Activated naive CD4-positive, alpha-beta T cell (primary cell): ENCODE measurements at places on chromosomes 7 and 10.

DNA sequence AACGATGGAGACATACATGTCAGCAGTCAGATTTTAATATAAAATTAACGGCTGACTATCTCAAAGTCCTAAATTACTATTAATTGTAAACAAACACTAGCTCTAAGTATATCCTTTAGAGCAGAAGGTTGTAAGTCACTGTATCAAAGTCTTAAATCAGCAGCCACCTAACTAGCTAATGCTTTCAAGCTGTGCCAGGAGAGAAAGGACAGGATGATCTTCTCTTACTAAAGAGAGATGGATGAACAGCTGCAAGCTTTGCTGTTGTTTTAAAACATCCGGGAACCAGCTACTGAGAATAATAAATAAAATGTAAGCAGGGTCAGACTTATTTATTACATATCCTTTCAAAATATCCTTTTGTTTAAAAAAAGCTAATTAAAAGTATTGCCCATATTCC, 24.0 kb upstream of the ABLIM1 start:
- no peak for DNase-seq

DNA sequence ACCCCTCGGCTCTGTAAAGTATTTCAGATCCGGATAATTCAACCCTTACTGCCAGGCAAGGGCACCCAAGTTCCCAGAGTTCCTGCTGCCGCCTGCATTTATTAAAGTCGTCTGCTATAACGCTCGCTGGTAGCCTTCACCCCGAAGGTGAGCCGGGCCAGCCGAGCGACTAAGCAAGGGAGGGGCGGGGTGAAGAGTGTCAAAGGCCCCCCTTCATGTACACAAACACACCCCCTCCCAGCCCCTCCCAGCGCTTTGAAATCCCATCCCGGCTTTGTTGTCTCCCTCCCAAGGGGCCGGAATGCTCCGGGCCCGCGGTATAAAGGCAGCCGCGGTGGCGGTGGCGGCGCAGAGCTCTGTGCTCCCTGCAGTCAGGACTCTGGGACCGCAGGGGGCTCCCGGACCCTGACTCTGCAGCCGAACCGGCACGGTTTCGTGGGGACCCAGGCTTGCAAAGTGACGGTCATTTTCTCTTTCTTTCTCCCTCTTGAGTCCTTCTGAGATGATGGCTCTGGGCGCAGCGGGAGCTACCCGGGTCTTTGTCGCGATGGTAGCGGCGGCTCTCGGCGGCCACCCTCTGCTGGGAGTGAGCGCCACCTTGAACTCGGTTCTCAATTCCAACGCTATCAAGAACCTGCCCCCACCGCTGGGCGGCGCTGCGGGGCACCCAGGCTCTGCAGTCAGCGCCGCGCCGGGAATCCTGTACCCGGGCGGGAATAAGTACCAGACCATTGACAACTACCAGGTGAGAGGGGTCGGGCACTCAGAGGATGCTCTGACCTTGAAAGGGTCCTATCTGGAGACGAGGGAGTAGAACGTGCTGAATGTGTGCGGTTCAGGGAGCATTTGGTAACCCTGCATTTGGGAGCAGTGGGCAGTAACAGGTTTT, at the start of gene DKK1:
TSS of gene DKK1 (plus strand) at position 349 of the 889 bp plus-strand sequence. CDS start at position 503, 154 bp downstream.
- DNase-seq, result no peak

DNA sequence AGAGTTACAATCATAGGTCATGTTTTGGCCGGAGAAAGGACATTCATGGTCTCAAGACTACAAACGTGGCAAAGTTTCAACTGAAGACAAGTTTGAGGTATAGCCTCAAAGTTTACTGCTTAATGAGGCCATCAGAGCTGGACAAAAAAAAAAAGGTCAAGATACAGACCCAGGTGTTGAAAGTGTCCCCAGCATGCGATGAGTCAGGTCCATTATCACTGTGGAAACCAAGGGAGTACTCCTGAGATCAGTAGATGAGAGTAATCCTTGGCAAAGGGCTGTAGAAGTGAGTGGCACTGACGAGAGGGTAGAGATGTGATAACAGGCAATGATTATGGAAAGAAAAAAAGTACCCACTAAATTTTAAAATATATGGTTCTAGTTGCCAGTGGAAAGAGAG, 80.1 kb upstream of the LRRN3 start:
- no peak for DNase-seq

DNA sequence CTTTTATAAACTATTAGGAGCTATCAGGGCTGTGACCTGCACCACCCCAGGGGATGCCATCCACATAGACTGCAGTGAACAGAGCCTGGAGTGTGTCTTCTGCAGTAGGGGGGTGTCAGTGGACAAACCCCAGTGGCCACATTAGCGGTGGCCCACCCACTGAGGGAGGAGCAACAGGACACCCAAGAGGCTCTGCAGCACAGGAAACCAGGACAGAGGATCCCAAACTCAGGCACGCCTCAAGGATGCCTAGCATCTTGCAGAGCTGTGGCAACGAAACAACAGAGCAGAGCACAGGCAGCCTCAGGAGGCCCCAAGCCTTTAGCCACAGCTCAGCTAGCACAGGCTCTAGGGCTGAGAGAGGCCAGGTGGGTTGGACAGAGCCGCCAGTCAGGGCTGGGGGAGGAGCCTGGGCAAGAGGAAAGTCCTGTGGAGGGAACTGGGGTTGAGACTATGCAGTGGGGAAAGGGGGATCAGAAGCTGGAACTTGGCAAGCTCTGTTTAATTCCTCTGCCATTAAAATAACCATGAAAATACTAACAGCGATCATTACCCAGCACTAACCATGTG, 53.8 kb downstream of the GRID1 start:
- no peak for DNase-seq

- no peak for DNase-seq
These were observed 76.0 kb downstream of the LRMDA start for GRCh38 chr10:75507469-75507868.

GRCh38 chr10:74898201-74898976, 72.0 kb downstream of the KAT6B start:
- no peak for DNase-seq

DNA sequence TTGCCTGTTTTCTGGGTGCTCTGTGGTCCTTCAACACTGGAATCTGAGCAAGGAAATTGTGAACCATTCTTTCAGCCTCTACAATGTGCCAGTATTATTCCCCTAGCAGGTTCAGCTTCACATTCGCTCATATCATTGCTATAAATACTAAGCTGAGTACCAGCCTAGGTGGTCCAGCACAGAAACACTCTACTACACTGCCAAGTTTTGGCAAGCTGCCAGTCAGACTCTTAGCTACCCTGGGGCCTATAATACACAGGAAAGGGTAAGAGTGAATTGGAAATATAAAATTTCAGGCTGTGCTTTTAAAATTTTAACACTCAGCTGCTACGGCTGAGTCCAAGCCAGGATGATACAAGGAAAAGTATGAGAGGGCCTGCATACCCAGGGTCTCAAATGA, 49.9 kb upstream of the PPP1R3A start:
- DNase-seq, result no peak

DNA sequence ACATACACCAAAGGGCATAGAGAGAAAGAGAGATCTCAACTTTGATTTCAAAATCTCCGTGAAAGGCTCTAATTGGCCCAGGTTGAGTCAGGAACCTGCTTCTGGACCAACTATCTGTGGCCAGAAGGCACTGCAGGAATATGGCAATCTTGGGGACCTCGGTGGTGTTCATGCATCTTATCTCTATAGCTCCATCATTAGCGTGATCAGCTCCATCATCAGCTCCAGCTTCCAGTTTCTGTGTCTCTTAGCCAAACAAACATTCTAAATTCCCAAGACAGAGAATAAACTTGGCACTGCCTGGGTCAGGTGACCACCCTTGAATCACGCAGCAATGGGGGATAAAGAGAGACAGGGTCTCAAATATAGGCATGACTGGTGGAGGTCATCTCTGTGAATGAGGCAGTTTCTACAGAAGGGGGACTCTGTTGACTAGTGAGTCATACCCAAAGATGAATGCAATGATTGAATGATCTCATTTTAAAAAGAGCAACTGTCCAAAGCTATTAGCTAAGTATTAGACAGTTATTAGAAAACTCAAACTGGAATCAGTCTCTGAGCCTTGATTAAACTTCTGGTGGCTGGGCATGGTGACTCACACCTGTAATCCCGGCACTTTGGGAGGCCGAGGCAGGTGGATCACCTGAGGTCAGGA, 5.4 kb upstream of the NRF1 start:
- DNase-seq, result no peak
